CD4-positive, alpha-beta T cell treated with Interleukin-21 for 1 hour (primary cell): ENCODE measurements at places on chromosomes 3 and 15.

DNA sequence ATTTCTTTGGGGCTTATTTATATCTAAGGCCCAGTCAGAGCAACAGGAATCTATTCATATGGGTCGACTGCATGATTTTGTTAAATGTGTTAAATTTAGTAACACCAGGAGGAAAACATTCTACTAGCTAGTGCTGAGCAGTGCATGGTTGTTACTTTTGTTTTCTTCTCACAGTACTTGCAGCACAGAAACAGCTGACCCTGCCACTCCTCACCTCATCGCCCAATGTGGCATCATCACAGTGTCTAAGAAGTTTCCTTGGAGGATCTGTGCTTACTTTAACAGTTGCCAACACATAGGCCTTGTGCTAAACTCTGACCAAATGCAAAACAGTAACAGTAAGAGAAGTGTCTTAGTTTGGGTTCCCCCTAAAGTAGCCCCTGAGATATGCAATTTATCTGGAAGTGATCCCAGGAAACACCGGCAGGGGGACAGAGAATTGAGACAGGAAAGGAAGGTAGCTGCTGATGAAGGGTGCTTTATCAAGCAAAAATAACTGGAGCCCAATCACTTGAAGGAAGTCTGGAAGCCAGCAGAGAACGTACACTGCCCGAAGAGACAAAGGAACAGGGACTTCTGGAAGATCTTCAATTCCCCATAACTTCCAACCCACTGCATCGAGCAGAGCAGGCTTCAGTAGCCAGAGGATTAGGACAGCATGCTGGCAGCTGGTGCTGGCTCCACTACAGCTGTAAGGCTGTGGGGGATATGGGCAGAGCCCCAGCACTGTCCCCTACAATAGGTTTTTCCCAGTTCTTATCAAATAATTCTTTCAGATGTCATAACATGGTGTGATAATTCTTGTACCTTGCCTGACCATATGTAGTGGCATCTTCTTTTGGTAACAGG lies 36.0 kb upstream of the ULK4 start:
- DNase-seq = no peak

GRCh38 chr15:81410318-81410753 lies 36.3 kb upstream of the TMC3 start:
- peak; percentile 58 for DNase-seq

- DNase-seq = peak; percentile 71
Measured at GRCh38 chr3:52533623-52534280, at the start of gene NT5DC2. TSS of gene NT5DC2 (minus strand) at chr3:52533857. CDS start at chr3:52533737, 120 bp downstream.

- no peak for DNase-seq
Measured at GRCh38 chr3:12780751-12781150, 15.7 kb upstream of the CAND2 start.
